Dorsolateral prefrontal cortex (tissue), 122 donors: ENCODE measurements at places on chromosomes 12 and 14.

- no peak for DNase-seq
Measured at GRCh38 chr12:29044799-29045198, 104.3 kb upstream of the FAR2 start.

GRCh38 chr12:95574799-95575452 lies 23.6 kb upstream of the USP44 start:
- no peak for DNase-seq

DNA sequence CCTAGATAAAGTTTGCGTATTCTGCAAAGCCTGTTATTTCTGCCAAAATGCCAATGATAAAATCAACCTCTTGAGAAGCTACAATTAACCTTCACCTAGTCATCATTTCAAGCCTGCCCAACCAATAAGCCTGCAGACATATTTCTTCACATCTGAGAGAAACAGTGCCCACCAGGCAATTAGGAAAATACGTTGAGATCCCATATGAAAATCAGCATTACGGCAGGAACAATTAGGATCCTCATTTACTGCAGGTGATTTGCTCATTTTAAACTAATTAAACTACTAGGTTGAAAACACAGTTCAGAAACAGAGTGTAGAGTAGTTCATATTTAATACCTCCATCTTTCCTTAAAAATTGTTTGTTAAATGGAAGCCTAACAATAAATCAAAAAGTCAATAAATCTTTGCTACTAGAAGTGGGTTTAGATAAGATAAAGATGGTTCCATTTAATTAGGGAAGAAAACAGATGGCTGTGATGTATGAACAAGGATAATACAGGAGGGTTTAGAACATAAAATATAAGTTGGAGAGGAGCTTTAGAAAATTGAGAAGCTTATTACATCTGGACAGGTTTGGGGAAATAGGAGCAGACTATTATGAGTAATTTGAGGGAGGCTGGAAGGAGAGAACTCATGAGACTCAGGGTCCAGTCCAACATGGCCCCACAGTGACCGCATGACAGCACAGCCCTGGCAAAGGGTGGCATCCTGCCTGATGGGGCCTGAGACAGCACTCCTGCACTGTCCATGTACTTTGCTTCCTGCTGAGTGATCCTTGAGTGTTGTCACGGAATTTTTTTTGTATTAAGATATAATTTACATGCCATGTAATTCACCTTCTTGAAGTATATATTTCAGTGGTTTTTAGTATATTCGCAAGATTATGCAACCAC lies 26.9 kb upstream of the PYGL start:
- no peak for DNase-seq

- no peak for DNase-seq
Measured at GRCh38 chr12:50980545-50980944, 28.2 kb downstream of the HIGD1C start.

DNA sequence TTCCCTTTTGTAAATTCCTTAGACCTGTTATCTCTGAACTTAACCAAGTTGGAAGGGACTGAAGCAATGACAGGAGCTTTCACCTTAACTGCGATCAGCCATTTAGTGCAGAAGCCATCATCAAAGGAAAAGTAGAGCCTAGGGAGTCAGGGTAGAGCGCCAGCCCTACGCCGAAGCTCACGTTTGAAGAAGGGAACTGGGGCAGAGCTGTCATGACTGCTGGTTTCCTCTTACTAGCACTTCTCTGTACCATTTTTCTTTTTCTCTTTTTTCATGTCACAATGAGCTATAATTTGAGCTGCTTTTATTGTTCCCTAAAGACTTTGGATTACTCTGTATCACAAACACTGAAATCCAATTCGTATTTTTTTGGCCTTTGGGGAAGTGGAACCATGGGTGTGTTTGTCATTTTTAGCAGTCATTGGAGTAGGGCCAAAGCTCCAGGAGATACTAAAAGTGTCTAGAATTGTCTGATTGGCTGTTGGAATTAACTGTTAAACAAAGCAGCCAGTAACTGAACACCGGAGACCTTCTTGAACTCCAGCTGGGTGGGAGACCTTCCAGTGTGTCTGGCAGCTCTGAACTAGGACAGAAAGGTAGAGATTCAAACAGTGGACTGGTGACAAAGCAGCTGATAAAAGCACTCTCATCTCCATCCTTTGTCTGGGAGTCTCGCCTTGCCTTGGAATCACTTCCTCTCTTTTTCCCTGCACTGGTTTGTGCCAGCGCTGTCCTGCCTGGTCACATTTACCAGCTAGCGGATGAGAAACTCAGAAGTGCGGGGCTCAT lies 9.1 kb downstream of the MTRFR start:
- no peak for DNase-seq

DNA sequence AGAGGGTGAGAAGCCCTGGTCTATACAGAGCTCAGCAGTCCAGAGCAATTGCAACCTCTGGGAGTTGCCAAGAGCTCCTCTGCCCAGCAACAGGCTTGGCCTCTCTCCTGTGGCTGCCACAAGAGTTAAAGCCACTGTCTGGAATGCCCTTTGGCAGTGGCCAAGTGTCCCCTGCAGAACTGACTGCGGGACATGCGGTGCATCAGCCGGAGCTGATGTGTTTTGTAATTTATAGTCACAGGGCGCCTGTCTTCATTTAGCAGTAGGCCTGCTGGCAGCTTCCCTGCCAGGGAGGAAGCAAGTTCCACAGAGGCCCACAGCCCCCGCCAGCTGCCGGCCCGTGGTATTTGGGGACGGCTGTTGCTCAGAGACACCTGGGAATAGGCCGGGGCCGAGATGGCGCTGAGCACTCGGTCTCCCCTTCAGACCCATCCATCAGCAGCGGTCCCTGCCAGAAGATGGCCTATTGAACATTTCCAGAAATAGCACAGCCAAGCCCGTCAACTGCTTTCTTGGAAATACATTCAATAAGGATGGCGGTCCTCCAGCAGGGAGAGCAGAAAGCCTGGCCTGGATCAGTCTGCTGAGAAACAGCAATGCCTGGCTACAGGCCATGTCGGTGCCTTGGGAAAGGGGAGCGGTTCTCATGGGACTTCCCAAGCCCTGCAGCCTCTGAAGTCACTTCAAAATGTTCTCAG lies 217.4 kb downstream of the CRADD start:
- peak; percentile 74 for DNase-seq

- peak; percentile 54 for DNase-seq
Measured at GRCh38 chr14:49893309-49894213, 679 bp downstream of the ARF6 start.
